WTC11 (cell line): ENCODE measurements at places on chromosomes 4 and X.

- DNase-seq = no peak
These were observed 1034.2 kb upstream of the PCDH10 start for GRCh38 chr4:132114885-132115284.

DNA sequence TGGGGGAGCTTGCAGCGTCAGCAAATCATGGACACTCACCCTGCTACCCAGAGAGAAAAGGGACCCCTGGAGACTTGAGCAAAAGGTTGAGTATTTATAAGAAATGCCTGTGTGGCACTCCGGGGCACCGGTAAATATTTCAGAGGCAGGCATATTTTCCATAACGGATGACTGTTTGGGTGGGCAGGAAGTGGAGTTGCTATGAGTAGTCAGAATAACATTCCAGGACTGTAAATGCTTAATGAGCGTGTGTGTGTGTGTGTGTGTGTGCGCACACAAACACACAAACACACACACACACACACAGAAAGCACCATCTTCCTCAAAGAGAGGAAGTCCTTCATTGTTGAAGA, 74.6 kb downstream of the MXRA5 start:
- no peak for DNase-seq

DNA sequence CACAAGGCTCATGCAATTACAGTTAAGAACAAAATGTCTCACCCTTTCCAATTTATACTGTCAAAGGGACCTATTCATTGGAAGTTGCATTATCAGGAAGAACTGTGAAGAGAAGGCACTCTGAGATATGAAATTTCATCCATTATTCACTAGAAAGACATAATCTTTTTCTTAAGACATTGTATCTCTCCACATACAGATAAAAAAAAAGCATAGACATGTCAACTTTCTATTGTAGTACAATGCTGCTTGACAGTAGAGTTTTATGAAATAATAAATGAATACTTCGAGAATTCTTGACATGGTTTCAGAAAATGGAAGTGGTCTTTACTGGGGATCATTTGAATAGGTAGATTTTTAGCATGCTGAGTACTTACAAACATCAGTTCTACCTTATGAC, 545.0 kb downstream of the TMA16 start:
- no peak for DNase-seq

- no peak for DNase-seq
These were observed 276.5 kb upstream of the AGTR2 start for GRCh38 chrX:115894087-115894486.
